HEK293T (cell line): ENCODE measurements at places on chromosomes 13 and 19.

- no peak for DNase-seq
Observed at GRCh38 chr19:57348136-57348535, 2.9 kb upstream of the ZNF304 start.

DNA sequence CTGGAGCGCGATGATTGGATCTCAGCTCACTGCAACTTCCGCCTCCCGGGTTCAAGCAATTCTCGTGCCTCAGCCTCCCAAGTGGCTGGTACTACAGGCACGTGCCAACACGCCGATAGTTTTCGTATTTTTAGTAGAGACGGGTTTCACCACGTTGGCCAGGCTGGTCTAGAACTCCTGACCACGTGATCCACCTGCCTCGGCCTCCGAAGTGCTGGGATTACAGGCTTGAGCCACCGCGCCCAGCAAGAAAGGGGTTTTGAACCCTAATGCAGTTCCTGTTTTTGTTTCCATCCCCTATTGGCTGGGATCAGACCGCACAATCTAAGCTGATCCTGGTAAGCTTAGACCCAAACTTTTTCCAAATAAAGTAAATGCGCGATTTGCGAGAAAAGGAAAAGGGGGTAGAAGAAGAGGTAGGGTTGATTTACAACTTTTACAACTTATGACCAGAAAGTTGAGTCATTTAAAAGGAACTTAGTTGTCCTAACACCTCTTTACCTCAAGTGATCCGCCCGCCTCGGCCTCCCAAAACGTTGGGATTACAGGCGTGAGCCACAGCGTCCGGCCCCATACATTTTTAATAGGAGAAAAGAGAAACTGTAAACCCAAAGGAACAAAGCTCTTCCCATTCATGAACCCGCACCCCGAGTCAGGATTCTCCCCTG is 764 bp downstream of the ZNF626 start:
- no peak for DNase-seq

DNA sequence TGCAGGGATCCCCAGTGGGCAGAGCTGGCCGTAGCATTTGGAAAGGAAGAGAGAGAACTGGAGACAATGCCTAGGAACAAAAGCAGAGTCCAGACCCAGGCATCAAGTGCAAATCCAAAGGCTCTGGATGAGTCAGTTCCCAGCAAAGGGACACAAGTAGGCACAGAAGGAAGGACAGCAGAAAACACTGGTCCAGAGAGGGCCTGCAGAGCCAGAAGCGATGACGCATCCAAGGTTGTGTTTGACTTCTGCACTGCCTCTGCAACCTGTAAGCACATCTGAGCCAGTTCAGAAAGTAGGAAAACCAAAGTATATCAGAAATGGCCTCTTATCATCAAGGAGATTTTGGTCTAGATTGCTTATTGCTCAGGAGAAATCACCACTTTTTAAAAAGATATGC is 604.5 kb downstream of the FGF9 start:
- no peak for DNase-seq

GRCh38 chr13:23617551-23618024 is 47.4 kb downstream of the TNFRSF19 start:
- no peak for DNase-seq

DNA sequence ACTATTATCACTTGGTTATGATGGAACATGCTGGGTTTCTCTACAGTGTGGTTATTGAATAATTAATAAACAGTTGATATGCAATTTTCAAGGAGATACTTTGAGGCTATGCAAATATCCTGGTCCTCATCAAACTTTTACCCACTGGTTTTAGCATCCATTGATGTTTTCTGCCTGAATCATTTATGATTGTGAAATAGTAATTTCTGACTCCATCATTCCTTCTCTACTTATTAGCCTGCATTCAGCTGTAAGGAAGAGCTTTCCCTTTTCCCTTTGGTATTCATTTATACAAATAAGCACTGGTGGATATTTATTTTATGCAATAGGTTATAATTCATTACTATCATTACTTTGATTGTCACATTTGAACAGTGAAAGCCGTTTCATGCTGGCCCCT is 13.9 kb upstream of the DNAJC15 start:
- no peak for DNase-seq

GRCh38 chr19:58554494-58555368 is at the start of gene CHMP2A:
TSS of gene CHMP2A (minus strand) at chr19:58555105. CDS start at chr19:58554212, 893 bp downstream.
- DNase-seq, result peak; percentile 89

GRCh38 chr19:54393381-54393780 is 21.9 kb upstream of the TTYH1 start:
- DNase-seq, result no peak
